ENCODE measurements at places on chromosomes 2 and 18.

DNA sequence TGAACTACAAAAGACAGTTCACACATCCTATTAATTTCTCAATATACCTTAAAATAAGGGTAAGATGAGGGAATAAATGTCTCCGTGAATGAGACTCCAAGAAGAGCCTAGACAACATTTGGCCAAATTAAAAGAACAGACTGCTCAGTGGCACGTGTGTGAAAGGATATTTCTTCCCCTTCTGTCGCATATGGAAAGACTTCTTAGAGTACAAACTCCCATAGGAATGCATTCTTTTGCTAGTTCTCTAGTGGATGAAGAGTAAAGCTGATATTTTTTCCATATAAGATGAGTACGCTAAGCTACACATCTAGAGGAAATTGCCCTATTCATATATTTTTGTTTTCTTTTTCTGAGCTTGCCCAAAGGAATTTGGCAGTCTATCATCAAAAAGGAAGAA lies 710.0 kb upstream of the ID2 start:
- DNase-seq, result no peak

GRCh38 chr18:78913830-78914231 lies 65.8 kb upstream of the SALL3 start:
- no peak for DNase-seq

- no peak for DNase-seq
Observed at GRCh38 chr2:38534746-38535403, 67.9 kb downstream of the HNRNPLL start.

- no peak for DNase-seq
Observed at GRCh38 chr2:24385366-24385765, 25.0 kb upstream of the ITSN2 start.

- no peak for DNase-seq
Observed at GRCh38 chr2:61647044-61647443, 108.9 kb upstream of the XPO1 start.

DNA sequence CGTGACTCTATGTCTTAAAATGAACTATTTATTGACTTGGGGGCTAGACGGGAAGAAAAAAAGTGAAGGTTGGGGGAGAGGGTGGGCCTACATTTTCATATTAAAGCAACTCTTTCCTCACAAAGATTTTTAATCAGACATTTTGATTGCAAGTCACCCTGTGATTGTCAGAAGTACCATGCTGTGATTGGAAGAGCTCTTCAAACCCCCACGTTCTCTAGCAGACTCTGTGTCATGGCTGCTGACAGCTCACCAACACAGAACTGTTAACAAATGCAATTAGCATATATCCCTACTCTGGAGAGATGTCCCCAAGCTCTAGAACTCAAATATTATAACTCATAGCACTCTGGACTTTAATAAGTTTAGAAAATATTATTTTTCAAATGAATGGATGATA lies 428.4 kb upstream of the DCC start:
- DNase-seq, result no peak

All from AG10803 (cell line).